H4 (cell line): ENCODE measurements at places on chromosomes 7 and 10. TPM values are rescaled to one million over a fixed set of nuclear protein-coding genes. Genes with fewer than 3 reads are reported as not detected.
A peak's percentile ranks its signal among the peaks of the same experiment; 100 is the strongest.

The FAM25C gene
- total RNA-seq, result not detected in 2 replicates

DNA sequence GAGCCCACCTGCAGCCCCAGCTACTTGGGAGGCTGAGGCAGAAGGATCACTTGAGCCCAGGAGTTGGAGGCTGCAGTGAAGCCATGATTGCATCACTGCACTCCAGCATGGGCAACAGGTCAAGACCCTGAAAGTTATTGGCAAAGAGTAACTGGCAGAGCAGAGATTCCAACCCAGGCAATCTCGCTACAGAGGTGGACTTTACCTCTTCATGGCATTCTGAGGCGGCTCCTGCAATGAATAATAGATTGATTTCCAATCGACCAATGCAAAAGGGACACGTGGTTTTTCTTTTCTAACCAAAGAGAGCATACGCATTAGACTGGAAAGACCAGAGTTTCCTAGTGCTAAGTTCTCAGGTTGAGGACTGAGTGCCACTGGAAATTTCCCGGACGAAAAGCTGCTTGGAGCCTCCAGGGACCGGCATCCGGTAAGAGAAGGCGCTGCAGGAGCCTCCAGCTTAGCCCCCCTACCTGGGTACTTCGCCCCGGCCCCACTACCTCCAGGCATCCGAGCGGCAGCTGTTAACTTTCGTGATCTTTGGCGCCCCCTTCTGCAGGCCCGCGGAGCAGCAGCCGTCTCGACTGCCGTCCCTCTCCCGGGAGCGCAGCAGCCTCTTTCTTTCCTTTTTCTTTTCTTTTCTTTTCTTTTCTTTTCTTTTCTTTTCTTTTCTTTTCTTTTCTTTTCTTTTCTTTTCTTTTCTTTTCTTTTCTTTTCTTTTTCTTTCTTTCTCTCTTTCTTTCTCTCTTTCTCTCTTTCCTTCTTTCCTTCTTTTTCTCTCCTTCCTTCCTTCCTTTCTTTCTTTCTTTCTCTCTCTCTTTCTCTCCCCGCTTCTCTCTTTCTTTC is 4.1 kb downstream of the MBLAC1 start:
- no peak for DNase-seq

DNA sequence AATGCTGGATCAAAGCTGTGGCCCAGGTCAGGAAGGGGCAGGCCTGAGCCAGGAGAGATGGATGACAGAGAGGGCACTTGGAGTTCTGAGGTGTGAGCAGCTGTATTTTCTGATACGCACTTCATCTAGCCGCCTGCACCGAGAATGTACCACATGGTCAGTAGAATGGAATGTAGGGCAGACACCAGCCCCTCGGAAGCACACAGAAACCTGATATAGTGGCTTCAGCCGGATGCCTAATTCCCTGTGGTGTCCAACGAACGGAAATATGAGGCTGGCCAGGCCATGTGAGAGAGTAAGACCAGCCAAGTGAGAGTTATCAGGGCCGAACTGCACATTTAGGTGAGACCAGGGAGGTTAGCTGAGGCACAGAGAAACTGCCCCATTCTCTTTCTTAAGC is 46.7 kb upstream of the PLCE1 start:
- DNase-seq, result peak; percentile 80

- DNase-seq, result no peak
Observed at GRCh38 chr10:29671968-29672367, 37.2 kb upstream of the SVIL start.

DNA sequence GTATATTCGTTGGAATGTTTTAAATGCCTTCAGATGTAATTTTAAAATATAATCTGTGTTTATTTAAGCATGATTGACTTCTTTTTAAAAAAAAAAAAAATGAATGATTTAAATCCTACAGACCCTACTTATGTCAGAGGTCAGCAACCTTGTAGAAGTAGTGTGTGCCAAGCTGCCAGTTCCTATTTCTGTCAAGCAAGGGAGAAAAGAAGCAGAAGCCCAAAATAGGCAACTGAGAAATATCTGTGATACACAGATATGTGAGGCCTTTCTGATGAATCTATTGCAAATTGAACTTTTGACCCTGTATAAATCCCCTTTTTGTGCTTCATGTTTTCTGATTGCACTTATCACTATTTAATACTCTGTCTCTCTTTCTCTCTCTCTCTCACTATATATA is 199.5 kb downstream of the LRRN3 start:
- DNase-seq, result no peak
